ENCODE measurements at places on chromosomes 1 and 21. TPM values are rescaled to one million over a fixed set of nuclear protein-coding genes. Genes with fewer than 3 reads are reported as not detected.

The THRAP3 gene
- 111 TPM for total RNA-seq

The POU3F1 gene
- total RNA-seq = 0.88 TPM

The DNAJC6 gene
- 6.7 TPM for total RNA-seq

The RNF207 gene
- 47.1 TPM for total RNA-seq

The OR2G6 gene
- not detected for total RNA-seq

The RGS18 gene
- 4.0 TPM for total RNA-seq
